ENCODE measurements at places on chromosomes 2 and 18.

DNA sequence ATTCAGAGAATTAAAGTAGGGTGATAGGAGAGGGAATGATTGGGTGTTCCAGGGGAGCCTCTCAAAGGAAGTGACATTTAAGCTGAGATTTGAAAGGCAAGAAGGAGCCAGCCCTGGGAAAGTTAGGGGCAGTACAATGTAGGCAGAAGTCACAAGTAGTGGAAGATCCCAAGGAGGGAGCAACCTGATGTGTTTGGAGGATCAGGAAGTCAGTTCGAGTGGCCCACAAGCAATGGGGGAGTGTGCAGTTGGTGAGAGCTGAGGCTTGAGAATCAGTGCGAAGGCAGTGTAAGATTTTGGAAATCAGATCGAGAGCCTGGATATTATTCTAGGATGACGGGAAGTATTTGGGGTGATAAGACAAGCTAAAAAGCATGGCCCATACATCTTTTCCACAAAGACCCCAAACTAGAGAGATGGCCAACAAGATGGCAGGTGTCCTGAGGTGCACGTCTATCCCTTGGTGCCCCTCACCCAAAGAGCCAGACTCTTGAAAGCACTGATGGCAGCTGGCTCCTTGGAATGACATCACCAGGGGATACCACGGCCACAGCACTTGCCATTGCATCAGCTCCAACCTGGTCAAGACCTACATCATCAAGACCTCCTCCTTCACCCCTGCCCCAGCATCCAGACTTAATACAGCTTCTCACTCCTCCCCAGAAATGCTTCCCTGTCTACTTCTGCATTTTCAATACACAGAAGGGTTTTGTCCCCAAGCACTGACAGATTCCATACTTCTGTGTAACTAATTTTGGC lies 127.3 kb downstream of the BCL2 start:
- no peak for DNase-seq

DNA sequence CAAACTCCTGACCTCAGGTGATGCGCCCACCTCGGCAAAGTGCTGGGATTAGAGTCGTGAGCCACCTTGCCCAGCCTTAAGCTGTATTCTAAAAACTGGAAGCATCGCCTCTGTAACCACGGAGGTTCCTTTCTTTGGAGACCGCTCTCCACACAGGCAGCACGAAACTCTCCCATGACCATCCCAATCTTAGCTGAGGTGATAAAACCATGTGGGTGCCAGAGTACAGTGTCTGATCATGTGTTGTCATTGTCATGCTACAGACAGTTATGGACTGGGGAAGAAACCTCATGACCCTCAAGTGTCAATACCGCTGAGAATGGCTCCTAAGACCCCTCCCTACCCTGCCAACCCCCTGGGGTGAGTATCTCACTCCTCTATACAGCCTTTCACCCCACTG lies 41.4 kb upstream of the EPG5 start:
- DNase-seq = no peak

- no peak for DNase-seq
Observed at GRCh38 chr18:34595690-34596089, 114.4 kb upstream of the DTNA start.

- DNase-seq = no peak
Observed at GRCh38 chr2:118095610-118096009, 7.3 kb downstream of the INSIG2 start.

DNA sequence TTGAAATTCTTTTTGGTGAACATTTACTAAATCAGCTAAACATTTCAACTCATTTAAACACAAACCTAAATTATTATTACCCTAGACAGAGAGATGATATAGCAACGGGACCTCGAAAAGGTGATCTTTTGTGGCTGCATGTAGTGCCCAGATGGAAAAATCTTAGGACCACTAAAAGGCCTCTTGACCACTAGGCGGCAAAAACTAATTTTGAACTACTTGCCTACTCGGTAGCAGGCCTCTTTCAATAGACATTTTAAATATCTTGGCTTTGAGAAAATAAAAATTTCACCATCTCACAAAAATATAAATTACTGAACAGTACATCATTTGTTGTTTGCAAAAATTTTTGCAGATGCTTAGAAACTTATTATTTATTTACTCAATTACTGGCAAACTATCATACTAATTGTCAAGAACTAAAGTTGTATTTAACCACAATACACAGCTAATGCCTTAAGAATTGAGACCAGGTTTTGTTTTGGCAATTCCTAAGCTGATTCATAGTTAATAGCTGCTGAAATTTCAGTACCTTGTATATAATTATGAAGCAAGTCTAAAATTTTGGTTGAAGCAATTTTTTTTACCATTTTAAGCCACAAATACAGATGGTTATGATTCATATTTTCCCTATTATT lies 9.4 kb downstream of the COL3A1 start:
- DNase-seq = no peak

GRCh38 chr2:171745806-171746205 lies 58.5 kb downstream of the DYNC1I2 start:
- DNase-seq = no peak

- DNase-seq = no peak
Observed at GRCh38 chr2:98907966-98908905, 27.8 kb downstream of the CRACDL start.

- DNase-seq = no peak
Observed at GRCh38 chr2:228548230-228548629, 366.7 kb upstream of the SPHKAP start.

DNA sequence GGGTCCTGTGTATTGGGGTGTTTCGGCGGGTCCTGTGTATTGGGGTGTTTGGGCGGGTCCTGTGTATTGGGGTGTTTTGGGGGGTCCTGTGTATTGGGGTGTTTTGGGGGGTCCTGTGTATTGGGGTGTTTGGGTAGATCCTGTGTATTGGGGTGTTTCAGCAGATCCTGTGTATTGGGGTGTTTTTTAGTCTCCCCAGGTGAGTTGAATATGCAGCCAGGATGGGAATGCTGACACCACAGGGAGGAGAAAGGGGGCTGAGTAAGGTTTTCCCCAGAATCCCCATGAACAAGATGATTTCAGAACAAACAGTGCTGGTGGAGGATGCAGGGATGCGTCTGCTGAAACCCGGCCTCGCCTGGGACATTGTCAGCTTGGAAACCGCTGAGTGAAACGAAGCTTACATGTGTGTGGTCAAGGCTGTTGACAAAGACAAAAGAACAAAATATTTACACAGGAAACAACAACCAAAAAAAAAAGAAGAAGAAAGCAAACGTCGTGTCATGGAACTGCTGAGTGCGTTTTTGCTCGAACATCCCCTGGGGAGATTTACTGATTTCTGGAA lies 88.5 kb upstream of the ODC1 start:
- no peak for DNase-seq

- DNase-seq = no peak
Observed at GRCh38 chr2:109261906-109262631, 133.1 kb downstream of the SH3RF3 start.

GRCh38 chr2:170455617-170456426 lies 259.3 kb upstream of the SP5 start:
- no peak for DNase-seq

DNA sequence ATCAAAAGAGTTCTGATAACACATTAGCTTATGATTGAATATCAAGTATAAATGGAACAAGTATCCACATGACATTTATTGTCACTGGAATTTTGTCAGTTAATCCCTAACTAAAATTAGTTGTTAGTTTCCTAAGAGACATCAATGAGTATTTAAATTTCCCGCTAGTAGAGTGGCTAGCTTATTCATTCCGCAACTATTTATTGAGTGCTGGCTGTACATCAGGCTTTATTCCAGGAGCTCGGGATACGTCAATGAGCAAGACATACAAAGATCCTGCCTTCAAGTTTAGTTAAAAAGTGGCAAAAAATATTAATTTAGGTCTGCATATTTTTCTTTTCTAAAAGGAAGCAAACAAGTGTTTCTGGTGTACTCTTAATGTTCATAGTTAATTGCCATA lies 59.3 kb downstream of the PRKRA start:
- DNase-seq = no peak

DNA sequence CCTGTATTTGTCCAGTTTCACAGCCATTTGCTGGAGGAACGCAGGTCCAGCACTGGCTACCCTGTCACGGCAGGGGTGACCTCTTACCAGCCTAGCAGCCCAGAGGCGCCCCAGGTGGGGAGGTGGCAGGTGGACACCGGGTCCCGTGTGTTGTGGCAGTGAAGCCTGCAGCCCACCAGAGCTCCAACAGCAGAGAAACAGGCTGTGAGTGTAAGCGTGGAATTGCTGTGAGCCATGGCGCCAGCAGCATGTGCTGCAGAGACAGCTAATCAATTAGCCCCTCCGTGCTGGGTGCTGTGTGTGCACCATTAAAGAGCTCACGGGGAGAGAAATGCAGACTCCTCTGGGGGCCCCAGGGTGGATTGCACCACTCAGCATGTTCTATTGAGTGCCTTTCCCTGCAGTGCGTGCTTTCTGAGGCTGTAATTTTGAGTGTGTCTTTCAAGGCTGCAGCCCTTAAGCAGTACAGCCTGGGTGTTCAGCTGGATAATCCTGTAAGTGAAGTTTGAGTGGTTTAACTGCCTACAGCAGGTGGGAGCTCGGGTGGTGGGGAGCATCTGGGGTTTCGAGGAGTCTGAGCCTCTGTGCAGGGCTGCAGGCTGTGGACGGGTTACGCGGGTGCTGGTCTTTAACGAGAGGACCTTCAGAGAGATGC lies 15.9 kb downstream of the RTP5 start:
- no peak for DNase-seq

DNA sequence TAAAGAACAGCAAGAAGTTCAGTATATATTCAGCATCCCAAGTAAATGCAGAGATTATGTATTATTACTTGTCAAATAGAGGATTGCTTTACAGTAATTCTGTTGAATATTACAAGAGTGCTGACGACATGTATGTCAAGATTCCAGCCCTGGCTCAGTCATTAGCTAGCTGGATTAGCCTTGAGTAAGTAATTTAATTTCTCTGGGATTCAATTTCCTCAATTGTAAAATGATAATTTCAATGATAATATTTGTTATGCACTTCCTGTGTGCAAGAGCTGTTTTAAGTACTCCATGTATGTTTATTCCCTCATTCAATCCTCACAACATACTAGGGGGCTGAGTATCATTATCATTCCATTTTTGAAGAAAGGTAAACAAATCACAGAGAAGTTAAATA lies 44.0 kb downstream of the TCF4 start:
- no peak for DNase-seq

DNA sequence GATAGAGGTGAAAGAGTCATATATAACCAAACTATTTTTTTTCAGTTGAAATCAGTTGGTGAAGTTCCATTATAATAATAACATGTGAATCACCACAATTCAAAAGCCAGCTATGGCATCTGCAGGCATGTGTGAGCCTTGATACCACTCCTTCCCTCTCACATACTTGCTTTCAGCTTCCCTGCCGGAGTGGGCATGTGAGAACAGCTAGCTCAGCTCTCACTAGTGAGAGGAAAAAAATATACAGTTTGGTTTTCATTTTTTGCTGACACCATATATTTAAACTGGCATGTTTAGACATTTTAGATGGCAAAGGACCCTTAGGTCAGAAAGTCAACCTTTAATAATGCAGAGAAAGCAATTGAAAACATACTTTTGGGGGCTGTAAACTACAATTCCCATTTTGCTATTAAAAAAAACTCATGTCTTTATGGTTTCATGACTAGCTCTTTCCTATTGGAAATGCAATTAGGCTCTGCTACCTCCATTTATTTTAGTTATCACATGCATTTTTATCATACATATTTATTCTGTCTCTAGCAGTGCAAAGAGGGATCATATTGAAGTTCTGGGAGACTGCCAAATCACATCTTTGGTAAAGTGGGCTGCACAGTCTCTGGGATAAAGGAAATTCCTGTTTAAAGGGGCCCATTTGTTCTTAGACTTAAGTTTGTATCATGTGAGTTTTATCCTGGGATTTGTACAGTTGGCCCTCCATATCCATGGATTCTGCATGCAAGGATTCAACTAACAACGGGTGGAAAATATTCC lies 33.2 kb upstream of the SLC40A1 start:
- DNase-seq = no peak

GRCh38 chr2:166494140-166494624 lies at the start of gene SCN7A:
Gene SCN7A, minus strand, starts transcription at chr2:166494249. Its CDS starts 16,553 bp downstream, at chr2:166477696.
- DNase-seq = no peak

DNA sequence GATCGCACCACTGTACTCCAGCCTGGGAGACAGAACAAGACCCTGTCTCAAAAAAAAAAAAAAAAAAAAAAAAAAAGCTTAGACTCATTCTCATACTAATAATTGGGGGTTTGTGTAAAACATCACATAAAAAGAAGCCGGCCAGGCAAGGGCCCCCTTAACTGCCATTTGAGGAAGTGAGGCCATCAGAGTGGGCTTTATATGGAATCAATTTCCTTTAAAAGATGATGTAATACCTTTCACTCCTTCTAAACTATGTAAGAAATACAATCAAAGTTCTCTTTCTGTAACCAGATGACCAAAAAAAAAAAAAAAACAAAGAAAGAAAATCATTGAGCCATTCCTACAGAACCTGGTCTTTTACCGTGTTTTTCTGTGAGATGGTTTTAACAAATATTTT lies 13.1 kb upstream of the GPR55 start:
- DNase-seq = no peak

DNA sequence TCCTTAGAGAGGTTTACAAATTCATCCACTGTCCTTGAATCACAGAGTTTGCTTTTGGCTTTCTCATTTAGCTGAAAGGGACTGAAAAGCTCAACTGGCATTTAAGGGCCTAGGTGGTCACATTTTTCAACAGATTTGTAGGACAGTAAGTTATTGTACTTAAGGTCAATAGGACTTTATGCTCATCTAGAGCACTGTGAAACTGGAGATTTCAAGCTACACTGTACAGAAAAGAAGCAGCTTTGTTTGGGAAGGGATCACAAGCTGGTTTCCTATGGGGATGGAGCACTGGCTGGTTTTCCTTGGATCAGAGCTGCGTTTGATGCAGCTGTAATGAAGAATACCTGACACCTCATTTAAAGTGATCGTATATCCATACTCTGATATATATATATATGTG lies 482.7 kb downstream of the FBXO15 start:
- no peak for DNase-seq

DNA sequence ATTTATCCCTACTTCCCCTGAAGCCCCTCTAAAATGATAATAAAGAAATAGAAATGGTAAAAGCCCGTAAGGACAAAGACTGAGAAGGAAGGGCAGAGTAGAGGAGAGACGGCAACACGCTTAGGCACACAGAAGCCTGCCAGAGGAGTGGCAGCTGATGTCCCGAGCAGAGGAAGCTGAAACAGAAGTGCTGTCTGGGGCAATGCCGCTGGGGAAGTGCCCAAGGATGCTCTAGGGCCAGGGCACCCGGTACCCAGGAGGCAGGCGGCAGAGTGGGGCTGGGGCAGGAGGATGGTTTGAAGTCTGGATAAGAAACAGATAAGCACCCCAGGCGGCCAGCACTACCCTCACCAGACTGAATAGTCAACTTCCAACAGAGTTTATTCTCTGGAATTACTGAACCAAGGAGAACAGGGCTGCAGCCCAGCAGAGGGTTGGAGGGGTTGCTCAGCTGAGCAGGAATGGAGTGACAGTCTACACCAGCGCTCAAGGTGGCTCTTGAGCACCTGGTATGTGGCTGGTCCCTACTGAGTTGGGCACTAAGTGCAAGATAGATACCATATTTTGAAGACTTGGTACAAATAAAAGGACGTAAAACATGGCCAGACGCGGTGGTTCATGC lies 22.4 kb downstream of the TMEM37 start:
- no peak for DNase-seq

- DNase-seq = no peak
Observed at GRCh38 chr2:14743861-14744260, 111.3 kb downstream of the LRATD1 start.

- DNase-seq = no peak
Observed at GRCh38 chr2:180705551-180705950, 274.9 kb upstream of the UBE2E3 start.

GRCh38 chr2:230925879-230926765 lies 1.1 kb upstream of the GPR55 start:
- peak; percentile 68 for DNase-seq

Measured in stimulated activated CD4-positive, alpha-beta T cell treated with anti-CD3 and anti-CD28 coated beads, Interleukin-4, amount 100 ng/mL, for 24 hours (primary cell).